Activated CD8-positive, alpha-beta memory T cell treated with anti-CD3 and anti-CD28 coated beads, Interleukin-2, amount 50 U/mL, for 4 hours (primary cell): ENCODE measurements at places on chromosomes 4 and X.

DNA sequence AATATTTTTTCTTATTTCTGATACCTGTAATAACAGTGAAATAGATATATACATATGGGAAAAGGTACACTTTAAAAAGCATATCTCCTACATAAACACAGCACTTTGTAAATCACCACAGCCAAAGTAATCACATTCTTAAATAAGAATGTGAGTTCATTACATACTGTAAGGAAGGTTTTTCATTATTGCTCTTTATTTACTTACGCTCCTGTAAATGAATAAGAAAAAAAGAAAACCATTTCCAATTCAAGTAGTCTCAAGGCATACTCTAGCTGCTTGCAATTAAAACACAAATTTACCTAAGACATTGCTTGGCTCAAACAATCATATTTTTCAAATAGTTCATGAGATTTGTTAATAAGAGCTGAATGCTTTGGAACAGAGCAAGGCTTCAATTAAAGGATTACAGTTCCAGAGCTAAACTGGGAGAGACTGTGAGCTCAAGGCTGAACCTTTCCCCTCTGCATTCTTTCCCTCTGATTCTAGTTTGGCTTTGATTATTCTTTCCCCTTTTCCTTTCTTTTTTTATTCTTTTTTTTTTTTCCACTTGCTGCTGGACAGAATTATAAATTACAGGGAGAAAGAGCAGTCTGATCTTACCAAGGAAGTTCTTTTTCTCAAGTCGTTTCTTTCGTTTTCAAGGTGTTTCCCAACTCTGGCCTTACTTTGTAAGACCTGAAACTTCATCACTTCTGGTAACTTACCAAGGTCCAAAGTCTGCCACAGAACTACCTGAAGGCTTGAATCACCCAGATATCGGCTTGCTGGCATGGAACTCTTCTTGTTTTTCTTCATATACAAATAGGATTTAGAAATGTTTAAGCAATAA lies 278.3 kb downstream of the INPP4B start:
- no peak for DNase-seq

DNA sequence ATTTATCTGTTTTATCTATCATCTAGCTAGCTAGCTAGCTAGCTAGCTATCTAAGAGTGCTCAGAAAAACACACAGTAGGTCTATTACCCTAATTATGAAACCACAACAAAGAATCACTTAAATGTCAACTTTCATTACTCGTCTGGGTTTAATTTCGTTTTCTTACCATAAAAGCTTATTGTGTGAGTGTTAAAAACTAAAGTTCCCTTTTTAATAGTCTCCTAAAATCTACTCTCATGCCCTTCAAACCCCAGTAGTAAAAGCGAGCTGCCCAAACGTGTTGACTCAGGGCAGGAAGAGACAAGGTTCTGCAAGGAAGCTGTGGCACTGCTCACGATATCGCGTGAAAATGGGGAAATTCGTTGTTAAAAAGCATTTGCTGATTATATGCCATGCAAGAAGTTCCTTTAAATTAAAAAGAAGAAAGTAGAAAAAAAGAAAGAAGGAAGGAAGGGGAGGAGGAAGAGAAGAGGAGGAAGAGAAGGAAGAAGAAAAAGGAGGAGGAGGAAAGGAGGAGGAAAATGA lies 595 bp downstream of the MBNL3 start:
- DNase-seq: peak; percentile 17

GRCh38 chr4:5992171-5992827 lies 25.9 kb downstream of the C4orf50 start:
- DNase-seq: no peak

GRCh38 chr4:13378973-13379759 lies 105.0 kb downstream of the RAB28 start:
- no peak for DNase-seq

- no peak for DNase-seq
These were observed 90.6 kb downstream of the FRMPD4 start for GRCh38 chrX:12228862-12229261.

GRCh38 chrX:9873952-9874351 lies 87.7 kb downstream of the SHROOM2 start:
- no peak for DNase-seq

DNA sequence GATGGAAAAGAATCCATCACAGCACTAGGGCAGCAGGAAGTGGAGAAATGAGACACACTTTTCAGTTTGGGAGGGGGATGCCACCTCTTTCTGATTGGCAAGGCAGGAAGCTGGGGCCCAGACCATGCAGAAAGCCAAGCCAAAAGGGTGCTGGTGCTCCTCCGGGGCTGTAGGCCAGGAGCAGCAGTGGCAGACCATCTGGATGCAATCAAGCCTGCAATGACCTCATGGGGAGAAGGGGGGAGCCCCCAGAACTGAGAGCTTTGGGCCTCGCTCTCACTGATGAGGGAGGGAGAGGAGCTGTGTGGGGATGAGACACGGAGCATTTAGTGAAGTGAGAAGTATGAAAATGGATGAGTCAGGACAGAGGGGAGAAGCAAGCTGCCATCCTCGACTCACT lies 141.3 kb upstream of the NALF2 start:
- no peak for DNase-seq

DNA sequence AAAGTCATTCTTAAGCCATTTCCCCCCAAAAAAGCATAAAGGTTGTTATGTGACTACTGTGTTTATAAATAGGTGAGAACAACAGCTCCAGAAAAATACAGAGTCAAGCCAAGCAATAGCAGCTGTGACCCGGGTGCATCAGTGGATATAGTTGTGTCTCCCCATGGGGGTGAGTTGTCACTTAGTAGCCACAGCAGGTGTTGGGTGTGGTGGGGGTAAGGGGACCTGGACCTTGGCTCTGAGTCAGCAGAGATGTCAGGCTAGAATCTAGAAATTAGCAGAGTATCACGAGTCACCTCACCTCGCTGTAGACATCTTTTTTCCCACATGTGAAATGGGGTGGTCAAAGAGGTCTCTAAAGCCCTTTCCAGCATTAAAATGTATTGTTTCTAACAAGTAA lies 42.4 kb downstream of the MOSPD2 start:
- no peak for DNase-seq

DNA sequence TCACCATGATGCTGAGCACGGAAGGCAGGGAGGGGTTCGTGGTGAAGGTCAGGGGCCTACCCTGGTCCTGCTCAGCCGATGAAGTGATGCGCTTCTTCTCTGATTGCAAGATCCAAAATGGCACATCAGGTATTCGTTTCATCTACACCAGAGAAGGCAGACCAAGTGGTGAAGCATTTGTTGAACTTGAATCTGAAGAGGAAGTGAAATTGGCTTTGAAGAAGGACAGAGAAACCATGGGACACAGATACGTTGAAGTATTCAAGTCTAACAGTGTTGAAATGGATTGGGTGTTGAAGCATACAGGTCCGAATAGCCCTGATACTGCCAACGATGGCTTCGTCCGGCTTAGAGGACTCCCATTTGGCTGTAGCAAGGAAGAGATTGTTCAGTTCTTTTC lies 4.0 kb downstream of the HNRNPH2 start:
- no peak for DNase-seq

DNA sequence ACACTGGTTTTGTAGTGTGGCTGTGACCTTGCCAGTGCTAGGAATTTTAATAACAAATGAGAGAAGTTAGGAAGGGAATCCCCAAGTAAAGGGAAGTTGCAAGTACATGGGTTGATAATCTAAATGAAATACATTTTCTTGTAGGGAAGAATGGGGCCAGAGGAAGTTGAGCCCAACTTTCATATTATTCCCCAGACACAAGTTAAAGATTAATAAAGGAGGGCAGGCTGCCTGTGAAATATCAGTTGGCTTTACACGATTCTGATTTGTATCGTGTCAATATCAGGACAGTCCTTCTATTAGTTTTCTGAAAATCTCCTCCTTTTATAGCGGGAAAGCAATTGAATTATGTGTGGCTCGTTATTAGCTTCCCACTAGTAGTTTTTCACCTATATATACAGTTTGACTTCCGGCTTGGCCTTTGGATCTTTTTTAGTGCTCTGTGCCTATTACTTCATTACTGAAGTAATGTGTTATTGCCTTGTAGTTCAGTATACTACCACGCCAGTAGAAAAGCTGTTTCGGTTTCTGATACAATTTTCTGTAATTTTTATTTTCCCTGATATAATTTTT lies 1.7 kb downstream of the PDLIM5 start:
- DNase-seq: no peak

- DNase-seq: no peak
These were observed 41.8 kb upstream of the TMEM192 start for GRCh38 chr4:165154482-165154881.

DNA sequence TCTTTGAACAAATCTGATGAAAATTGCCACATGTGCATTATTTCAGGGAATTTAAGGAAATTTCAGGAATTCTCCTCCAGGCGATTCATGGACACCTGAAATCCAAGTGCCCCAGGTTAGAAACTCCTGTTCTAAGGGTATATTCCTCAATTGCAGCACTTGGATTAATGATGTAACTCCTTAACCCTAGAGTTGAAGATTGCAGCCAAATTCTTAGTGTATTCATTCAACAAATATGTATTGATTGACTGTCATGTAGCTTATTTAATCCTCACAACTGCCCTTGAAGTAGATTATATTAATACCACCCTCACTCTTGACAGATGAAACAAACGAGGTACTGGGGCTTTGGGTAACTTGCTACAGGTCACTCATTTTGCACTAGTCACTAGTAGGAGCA lies 11.3 kb downstream of the CETN2 start:
- no peak for DNase-seq

GRCh38 chrX:150365990-150366911 lies 3.1 kb downstream of the MAMLD1 start:
- no peak for DNase-seq

- DNase-seq: no peak
These were observed 214.0 kb upstream of the NHS start for GRCh38 chrX:17160975-17161374.

GRCh38 chr4:62328526-62328925 lies 1128.4 kb downstream of the ADGRL3 start:
- no peak for DNase-seq

DNA sequence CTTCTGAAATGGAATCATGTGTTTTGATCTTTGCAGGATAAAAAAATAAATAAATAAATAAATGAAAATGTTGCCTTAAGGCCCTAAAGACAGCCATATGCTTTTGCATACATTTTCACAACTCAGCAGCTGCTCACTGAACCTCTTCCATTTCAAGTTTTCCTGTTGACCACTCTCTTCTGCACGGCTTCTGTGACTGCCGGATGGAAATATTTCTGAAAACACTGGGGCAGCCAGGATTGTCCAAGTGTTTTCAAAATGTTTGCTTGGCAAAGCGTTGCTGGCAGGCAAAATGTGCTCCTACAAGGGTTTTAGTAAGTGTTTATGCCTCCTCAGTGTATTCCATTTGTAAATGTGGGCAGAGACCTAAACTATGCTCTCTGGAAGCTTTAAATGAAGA lies 208.1 kb upstream of the IL1RAPL1 start:
- DNase-seq: no peak

DNA sequence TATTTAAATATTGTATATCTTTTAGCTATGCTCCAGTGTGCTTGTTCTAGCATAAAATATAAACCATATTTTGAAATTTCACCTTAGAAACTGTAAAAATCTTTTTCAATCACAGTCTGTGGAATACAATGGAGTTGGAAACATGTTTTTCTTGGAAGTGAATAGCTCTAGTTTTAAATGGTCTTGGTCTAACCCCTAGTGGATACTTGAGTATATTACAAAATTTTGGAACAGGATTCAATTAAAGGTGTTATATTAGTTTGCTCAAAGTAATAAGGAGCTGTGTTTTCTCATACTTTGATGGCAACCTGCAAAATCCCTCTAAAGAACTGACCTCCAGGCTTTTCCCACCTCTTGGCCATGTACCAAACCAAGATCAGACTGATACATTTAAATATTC lies 48.2 kb downstream of the STK26 start:
- DNase-seq: no peak

- no peak for DNase-seq
These were observed 233.6 kb downstream of the PCDH7 start for GRCh38 chr4:30953799-30954198.

DNA sequence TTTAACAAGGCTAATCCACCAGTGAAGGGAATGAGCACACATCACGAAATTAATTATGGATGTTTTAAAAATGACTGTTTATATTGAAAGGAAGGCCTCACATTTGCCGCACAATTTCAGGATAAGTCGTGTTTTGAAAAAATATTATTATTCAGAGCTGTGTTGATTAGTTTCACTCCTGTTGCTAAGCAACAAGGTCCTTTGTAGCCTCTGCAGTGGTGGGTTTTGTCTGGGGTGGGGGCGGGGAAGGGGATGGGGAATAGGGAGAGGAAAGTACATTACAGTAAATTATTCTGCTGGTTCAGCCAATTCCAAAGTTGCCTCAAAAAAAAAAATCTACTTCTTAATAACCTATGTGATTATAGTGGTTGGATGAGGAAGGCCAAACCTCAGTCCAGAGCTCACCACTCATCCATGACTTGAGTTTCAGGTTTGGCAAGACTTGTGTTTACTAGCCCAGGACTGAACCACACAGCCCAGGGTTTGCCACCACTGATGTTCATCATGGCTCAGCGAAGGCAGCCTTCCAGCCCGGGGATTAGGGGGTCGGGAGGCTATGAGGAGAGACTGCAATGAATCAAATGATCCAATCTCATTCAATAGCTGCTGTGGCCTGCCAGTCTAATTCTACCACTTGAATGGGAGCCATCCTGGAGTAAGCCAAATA lies 162.5 kb upstream of the ATP6AP2 start:
- no peak for DNase-seq

GRCh38 chr4:78068481-78068880 lies 11.4 kb downstream of the FRAS1 start:
- no peak for DNase-seq

- DNase-seq: no peak
These were observed 213.5 kb upstream of the CLNK start for GRCh38 chr4:10898072-10898471.

GRCh38 chr4:14188214-14188613 lies 560.7 kb upstream of the BOD1L1 start:
- no peak for DNase-seq

GRCh38 chr4:31023109-31023508 lies 302.9 kb downstream of the PCDH7 start:
- no peak for DNase-seq

DNA sequence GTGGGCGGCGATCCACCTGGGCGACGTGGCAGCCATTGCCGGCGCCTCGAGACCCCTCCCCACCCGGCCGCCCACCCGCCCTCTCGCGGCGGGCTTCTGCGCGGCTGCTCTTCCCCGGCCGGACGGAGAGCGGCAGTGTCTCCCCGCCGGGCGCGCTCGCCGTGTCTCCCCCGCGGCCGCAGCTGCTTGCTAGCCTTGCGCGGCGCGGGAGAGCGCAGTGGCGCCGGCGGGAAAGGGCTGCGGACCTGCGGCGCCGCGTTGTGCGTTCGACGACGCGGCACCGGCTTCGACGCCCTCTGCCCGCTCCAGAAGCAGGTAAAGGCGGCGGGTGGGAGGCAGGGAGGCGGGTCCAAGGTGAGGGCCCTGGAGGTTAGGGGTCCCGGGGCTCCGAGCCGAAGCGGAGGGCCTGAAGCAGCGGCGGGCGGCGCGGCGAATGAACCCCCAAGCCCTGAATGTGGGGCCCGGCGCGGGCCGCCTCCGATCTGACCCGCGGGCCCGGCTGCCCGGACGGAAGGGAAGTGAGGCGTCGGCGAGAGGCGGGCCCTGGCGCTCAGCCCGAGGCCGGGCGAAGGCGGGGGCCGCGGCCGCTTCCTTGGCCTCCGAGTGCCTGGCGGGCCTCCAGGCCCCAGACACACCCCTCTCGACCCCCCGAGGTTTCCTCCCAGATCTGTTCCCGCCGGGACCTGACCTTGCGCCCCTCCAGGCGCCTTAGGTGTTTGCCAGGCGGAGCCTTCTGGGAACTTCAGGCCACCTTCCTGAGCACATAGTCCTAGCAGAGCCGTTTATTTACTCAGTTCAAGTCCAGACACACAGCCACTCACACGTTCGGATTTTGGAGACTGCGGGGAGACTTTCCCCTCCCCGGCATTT lies at the start of gene N4BP2:
N4BP2 (plus strand) TSS at position 135 of the 870 bp plus-strand sequence. CDS start 40,491 bp downstream, outside the sequence.
- peak; percentile 74 for DNase-seq

GRCh38 chrX:10119399-10119990 lies 37.3 kb upstream of the CLCN4 start:
- DNase-seq: peak; percentile 68
